ENCODE measurements at places on chromosomes 7 and 10. TPM values are rescaled to one million over a fixed set of nuclear protein-coding genes. Genes with fewer than 3 reads are reported as not detected.

Gene ACTL6B
- total RNA-seq, result not detected

Gene CNTNAP2
- total RNA-seq, result not detected

- DNase-seq, result no peak
Measured at GRCh38 chr10:48768926-48769325, 84.3 kb downstream of the WDFY4 start.

DNA sequence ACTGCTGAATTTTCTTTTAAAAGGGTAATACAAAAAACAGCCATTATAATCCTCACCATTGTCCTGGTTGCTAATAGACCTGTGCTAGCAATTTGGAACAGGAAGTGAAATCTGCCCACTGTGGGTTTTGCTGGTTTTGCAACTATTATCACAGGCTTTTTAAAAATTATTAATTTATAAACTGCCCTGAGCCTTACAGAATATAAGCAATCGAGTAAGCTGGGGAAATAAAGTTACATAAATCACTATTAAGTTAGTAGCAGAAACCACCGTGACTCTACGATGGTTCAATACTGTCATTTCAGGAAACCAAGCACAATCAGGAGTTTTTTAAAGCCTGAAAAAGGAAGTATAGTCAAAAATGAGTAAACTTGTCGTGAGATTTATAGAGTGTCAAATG is 62.3 kb downstream of the TMEM26 start:
- DNase-seq, result no peak
